M059J (cell line): ENCODE measurements at places on chromosomes 12 and 14.

DNA sequence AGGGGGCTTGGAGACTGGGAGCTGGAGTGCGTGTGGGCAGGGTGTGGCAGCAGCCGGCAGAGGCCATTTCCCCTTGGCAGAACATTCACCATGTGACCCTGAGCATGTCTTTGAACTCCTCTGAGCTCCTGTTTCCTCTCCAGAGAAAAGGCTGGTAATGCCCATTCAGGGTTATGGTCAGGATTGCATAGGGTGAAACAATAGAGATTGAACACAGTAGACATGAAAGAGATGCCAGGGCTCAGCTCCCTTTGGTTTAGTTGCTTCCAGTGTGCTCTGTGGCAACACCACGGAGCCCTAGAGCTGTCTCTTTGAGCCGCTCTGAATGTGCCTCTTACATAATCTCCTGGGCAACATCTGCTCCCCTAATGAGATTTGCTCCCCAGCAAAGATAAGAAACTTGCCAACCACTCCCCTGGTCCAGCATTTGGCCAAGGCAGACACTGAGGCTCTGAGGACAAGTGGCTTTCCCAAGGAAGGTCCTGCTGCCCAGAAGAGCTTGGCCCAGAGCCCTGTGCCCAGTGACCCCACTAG, 4.6 kb downstream of the IFI27 start:
- peak; percentile 42 for DNase-seq

DNA sequence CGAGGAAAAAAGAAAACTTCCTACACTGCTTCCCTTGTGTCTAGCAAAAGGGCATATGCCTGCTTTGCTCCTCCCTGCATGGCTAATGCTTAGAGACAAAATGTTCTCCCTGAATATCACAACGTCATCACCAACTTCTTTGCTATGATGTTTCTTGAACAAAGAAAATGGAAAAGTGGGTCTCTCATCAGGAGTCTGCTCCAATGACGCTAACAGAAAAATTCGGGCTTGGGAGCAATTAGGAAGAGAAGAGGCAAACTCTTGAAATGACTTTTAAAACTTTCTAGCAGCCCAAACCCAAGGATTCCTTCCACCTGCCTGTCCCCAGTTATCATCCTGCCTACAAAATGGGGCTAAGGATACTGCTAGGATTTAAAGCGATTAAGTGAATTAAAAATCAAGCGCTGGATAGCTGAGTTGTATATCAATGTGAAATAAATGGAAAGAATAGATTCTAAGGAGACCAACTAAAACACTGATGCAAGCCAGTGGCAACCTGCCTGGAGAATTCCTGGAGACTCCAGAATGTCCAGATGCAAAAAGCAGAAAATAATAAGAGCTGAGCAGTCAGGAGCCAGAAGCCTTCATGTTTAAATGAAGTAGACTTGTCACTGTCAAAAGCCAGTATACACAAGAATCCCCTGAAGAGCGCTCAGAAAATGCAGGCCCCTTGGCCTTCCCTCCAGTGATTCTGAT, 183.8 kb downstream of the DPF3 start:
- no peak for DNase-seq

DNA sequence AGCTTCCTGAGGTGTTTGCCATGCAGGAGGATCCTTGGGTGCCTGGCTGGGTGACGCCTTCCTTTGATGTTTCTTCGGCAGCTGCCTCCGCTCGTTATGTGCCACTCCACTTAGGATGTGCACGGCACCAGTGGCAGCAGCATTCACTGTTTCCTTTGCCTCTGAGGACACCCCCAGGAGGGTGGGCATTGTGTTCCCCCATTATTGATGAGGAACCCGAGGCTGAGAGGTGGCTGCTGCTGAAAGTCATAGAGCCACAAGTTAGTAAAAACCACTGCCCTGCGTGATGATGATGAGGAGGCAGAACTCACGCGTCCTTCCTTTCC, 41.2 kb downstream of the EP400 start:
- no peak for DNase-seq

DNA sequence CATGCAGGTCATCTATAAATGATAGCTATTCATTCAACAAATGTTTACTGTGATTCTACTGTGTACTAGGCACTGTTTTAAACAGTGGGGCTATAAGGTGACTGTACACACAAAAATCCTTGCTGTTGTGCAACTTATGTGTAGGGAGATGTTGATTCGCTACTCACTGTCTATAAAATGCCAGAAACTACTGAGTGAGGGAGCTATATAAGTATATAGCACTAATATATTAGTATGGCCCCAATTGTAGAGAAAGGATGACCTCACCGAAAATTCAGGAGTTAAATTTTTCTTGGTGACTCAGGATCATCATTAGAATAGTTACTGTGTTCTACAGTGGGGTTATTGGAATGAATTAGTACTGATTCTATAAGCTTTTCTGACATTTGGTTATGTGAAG, 117.4 kb downstream of the TGFB3 start:
- peak; percentile 13 for DNase-seq

DNA sequence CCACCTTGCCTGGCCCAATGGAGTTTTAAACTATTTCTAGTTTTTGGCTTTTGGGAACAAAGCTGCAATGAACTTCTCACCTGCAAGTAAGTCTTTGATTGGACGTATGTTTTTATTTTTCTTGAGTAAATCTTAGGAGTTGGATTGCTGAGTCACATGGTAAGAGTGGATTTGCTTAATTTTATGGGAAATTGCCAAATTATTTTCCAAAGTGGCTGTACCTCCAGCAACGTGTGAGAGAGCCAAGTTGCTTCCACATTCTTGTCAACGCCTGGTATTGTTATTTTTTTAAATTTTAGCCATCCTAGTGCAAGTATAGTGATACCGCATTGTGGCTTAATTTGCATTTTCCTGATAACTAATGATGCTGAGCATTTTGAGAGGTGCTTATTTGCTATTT, 136.6 kb downstream of the LMNTD1 start:
- no peak for DNase-seq

DNA sequence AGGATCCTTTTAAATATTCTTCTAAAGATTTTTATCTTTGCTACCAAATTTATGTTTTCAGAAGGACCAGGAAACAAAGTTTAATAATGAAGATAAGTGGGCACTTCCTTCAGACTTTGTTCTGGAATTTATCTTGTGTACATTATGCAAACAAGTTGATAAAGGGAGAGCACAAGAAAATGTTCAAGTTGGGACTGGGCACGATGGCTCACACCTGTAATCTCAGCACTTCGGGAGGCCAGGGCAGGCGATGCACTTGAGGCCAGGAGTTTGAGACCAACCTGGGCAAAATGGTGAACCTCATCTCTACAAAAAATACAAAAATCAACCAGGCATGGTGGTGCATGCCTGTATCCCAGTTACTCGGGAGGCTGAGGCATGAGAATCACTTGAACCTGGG, 4.6 kb downstream of the PLBD1 start:
- DNase-seq = no peak

DNA sequence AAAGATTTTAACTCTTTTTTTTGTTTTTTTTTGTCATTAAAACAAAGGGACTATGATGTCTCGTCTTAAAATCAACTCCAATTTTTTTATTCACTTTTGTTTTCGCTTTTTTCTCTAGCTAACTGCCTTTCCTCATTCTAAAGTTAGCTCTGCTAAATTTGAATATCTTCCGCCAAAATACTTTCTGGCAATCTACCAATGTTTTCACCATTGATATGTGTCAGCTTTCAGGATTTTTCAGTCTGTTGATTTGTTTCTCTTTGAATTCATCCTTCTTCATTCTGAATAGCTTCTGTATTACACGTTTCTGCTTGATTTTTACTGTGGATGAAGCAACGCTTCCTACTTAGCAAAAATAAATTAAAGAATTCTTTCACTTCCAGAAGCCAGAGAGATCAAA, 38.7 kb upstream of the NOVA1 start:
- no peak for DNase-seq

GRCh38 chr12:109541413-109541726, 31.9 kb downstream of the MMAB start:
- no peak for DNase-seq

DNA sequence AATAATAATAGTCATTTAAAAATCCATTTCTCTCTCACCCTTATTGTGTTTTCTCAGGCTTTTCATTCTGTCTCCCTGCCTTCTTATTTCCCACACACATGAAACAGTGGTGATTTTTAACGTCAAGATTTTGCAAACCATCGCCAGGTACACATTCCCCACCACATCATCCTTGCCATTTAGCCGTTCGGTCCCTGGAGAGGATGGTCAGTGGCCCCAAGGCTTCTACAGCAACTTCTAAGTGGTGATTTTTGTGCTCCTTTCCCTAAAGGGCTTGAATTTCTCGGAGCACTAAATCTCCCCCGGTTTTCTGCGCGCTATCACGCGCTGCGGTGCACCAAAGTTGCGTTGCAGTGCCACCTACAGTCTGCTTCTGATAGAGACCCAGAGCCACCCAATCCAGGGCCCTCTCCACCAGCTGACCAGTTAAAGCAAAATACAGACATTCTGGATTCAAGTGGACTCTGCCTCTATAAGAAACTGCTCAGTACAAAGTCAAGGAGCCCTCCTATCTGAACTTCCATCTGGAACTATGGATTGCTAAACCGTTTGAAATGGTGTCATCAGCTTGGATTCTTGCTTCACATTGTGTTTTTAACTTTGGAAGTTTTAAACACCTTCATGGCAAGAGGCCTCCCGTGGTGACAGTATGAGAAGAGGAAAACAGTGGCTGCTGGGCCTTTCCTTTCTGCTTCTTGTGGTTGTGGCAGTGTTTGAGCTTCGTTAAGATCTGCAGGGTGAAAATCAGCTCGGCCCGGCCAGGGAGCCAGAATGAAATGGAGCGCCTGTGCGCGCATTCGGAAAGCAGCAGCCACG, 234.0 kb downstream of the SPTSSA start:
- peak; percentile 58 for DNase-seq

GRCh38 chr12:96872961-96873360, 34.1 kb upstream of the NEDD1 start:
- no peak for DNase-seq

- DNase-seq = no peak
Measured at GRCh38 chr14:32064931-32065330, 12.2 kb upstream of the ARHGAP5 start.

DNA sequence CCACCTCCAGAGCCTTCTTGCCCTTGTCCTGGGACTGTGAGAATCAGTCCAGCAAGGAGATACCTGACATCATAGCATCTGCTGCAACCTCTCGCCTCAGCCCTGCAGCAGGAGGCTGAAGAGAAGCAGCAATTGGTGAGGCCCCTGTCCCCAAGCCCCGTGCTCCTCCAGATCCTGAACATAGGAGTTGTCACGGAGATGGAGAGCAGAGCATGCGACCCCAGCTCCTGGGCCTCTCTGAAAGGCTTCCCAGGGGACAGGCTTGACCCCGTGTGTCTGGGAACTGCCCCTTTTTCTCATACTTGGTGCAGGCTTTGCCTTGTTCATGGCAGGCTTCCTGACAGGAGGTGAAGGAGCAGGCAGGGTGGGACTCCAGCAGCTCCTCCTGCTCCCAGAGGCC, 127.7 kb upstream of the PZP start:
- DNase-seq = no peak

DNA sequence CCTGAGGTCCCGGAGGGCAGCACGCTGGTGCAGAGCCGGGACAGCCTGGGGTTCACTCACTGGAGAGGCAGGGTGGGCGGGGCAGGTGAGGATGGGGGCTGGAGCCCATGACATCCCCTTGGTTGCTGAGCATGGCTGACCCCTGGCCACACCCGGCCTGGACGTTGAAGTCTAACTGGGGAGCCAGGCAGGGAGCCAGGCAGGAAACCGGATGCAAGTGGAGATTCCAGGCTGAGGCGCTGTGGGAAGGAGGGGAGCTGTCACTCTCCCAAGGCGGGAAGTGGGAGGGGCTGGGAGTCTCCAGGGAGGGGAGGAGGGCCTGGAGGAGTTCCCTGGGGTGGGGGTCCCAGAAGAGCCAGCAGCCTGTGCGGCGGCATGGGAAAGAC, 7.7 kb upstream of the INF2 start:
- peak; percentile 83 for DNase-seq
